ENCODE measurements at places on chromosomes 1 and 21.

GRCh38 chr21:15064576-15065391 is at the start of gene NRIP1:
TSS of gene NRIP1 (minus strand) at chr21:15065000. CDS start at chr21:14968192, 96,808 bp downstream.
- DNase-seq = peak; percentile 97

- DNase-seq = peak; percentile 54
Observed at GRCh38 chr21:46052703-46053651, 44.9 kb upstream of the COL6A2 start.

DNA sequence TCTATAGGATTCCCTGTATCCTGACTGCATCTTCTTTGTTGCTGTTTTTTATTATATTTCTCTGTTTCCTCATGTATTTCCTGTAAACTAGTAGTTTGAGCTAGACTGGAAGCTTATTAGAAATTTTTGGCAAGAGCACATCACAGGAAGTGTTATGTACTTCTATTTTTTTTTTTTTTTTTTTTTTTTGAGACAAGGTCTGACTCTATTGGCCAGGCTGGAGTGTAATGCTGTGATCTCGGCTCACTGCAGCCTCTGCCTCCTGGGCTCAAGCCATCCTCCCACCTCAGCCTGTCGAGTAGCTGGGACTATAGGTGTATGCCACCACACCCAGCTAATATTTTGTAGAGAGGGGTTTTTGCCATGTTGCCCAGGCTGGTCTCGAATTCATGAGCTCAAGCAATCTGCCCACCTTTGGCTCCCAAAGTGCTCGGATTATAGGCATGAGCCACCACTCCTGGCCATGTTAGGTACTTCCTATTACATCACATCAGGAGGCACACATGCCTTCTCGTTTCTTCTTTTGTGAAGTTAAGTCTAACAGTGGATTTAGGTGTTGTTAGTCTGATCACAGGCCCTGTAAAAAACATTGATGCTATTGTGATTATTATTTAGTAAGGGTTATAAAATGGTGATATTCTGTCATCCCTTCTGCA is 12.5 kb downstream of the C1orf21 start:
- DNase-seq = no peak

DNA sequence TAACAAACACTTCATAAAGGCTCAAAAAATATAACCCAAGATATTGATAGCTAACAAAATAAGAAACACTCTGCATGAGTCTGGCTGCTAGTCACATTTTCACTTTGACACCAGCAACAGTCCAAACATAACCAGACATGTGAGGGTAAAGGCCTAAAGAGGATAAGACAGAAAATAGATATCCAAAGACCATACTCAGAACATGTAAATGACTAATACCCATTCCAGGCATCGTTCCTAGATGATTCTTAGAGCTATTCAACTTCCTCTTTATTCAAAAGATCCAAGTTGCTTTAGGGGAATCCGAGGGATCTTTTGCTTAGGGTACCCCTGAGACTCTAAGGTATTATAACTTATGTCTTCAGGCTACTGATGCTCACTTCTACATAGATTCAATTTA is 5.1 kb downstream of the COL24A1 start:
- DNase-seq = no peak

DNA sequence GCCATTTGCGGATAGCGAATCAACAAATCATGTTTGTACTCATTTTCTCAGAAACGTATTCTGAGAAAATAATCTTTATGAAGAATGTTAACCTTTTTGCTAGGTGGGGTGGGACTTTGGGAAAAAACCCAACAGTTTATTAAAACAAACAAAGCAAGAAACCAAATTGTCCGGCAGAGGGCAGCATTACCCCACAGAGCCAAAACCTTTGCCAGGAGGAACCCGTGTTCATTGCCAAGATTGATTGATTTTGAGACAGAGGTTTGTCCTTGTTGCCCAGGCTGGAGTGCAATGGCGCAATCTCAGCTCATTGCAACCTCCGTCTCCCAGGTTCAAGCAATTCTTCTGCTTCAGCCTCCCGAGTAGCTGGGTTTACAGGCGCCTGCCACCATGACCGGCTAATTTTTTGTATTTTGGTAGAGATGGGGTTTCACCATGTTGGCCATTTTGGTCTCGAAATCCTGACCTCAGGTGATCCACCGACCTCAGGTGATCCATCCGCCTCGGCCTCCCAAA is 70.8 kb upstream of the RHOU start:
- peak; percentile 91 for DNase-seq

DNA sequence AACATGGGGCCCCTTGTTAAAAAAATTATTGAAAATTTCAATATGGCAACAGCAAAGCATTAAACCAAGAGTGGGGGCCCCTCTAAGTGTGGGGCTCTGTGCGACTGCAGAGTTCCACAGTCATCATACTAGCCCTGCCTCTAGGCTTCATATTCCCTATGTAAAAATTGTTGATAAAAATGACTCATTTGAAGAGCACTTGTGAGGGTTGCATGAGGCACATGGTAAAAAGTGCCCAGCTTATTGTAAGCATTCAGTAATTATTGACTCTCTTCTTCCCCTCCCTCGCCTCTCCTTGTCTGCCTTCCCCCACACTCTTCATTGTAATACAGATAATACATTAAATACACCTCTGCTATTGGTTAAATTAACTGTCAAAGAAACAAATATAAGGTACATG is 86.7 kb upstream of the PTBP2 start:
- no peak for DNase-seq

GRCh38 chr1:204073837-204074273 is 940 bp downstream of the SOX13 start:
- DNase-seq = no peak

GRCh38 chr1:162487241-162487640 is 10.4 kb upstream of the UHMK1 start:
- no peak for DNase-seq

DNA sequence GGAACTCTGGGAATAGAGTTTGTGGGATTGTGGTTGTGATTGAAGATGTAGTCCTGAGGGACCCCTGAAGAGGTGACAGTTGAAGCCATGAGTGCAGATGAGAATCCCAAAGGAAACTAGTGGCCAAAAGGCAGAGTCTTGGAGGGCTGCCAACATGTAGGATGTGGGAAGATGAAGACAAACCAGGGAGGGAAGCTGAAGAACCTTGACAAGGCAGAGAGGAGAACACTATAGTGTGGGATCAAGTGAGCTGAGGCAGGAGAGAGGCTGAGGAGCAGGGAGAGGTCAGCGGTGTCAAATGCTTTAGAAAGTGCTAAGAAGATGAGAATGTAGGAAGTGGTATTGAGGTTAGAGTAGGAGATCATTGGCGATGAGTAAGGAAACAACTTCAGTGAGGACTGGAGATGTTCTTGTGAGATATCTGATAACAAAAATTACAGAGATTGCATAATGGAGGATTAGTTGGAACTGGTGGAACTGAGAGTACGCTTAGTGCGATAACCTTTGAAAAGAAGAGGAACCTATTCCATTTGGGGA is 88.5 kb upstream of the VCAM1 start:
- DNase-seq = no peak

- DNase-seq = no peak
Observed at GRCh38 chr1:200629876-200630514, 9.4 kb upstream of the KIF14 start.

GRCh38 chr1:106022312-106022902 is 1034.1 kb upstream of the PRMT6 start:
- peak; percentile 24 for DNase-seq

- no peak for DNase-seq
Observed at GRCh38 chr1:182141040-182141439, 79.5 kb upstream of the ZNF648 start.

DNA sequence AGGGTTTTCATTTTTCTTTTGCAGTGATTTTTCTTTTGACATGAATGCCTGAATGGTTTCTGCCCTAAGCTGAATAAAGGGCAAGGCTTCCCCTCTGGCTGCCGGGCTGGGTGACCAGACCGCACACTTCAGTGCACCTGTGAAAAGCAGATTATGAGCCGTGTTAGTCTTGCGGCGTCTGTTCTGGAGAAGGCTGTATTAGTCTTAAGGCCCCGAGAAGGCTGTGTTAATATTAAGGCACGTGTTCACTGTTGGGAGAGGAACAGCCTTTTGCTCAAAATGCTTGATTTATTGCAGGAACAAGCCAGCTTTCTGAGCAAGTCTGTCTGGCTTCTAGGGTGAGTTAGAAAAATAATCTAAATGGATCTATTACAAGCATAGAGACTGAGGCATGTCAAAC is 54.7 kb upstream of the DNAH14 start:
- DNase-seq = no peak

DNA sequence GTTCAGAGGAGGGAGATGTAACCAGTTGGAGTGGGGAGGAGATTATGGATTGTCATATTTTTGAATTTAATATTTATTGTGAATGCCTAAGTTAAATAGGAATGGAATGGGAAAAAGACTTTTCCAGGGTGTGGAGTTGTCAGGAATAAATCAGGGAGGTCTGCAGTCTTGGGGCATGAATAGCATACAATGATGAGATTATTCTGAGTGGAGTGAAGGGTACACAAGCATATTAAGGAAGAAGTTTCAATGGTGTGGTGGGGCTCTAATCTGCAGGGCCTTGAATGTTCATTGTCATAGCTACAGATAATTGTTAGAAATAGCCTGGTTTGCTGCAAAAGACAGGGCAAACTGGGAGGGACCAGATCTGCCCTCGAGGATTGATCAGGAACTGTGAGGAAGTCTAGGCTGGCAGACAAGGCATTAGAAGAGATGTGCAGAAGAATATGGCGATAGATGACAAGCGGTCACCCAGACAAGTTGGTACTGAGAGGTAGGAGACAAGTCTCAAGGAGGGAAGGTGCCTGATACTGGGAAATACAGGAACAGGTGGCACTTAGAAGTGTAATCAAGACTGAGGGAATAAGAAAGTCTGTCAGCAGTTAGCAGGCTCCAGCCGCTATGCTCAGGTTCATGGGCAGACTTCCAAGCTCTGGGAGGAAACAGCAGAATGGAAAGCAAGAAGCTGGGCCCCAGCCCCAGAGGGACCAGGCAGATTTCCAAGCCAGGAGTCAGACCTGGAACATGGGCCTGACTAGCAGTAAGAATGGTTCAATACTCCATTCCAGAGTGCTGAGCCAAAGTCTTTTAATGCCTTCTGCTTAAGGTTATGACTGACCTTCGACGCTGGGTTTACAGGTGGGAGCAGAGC is 20.9 kb upstream of the RGL1 start:
- DNase-seq = peak; percentile 95

GRCh38 chr21:23452384-23453083 is 2154.7 kb downstream of the MRPL39 start:
- DNase-seq = no peak

GRCh38 chr1:24849672-24850295 is 80.3 kb downstream of the RUNX3 start:
- DNase-seq = peak; percentile 42

DNA sequence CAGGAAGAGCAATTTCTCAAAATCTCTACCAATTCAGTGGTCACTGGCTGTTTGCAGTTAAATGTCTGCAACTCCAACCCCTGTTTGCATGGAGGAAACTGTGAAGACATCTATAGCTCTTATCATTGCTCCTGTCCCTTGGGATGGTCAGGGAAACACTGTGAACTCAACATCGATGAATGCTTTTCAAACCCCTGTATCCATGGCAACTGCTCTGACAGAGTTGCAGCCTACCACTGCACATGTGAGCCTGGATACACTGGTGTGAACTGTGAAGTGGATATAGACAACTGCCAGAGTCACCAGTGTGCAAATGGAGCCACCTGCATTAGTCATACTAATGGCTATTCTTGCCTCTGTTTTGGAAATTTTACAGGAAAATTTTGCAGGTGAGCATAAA is 167.2 kb downstream of the CRB1 start:
- no peak for DNase-seq

GRCh38 chr1:51061231-51061918 is 40.7 kb upstream of the C1orf185 start:
- DNase-seq = no peak

DNA sequence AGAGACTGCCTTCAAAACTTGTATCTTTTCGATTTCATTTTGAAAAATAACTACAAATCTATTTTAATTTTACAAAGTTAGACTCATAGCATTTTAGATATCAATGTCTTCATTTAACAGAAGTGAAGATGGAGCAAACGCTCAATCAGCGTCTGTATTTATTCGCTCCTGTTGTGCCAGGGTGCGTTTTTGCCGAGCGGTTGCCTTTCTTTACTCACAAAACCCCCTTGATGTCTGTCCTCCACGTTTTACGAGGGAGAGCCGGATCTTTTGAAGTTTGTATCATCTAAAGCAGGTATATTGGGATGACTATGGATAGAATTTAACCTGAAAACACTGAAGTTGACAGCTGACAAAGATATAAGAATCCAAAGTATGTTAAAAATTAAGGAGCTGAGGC is 44.6 kb downstream of the MRPL39 start:
- DNase-seq = no peak

DNA sequence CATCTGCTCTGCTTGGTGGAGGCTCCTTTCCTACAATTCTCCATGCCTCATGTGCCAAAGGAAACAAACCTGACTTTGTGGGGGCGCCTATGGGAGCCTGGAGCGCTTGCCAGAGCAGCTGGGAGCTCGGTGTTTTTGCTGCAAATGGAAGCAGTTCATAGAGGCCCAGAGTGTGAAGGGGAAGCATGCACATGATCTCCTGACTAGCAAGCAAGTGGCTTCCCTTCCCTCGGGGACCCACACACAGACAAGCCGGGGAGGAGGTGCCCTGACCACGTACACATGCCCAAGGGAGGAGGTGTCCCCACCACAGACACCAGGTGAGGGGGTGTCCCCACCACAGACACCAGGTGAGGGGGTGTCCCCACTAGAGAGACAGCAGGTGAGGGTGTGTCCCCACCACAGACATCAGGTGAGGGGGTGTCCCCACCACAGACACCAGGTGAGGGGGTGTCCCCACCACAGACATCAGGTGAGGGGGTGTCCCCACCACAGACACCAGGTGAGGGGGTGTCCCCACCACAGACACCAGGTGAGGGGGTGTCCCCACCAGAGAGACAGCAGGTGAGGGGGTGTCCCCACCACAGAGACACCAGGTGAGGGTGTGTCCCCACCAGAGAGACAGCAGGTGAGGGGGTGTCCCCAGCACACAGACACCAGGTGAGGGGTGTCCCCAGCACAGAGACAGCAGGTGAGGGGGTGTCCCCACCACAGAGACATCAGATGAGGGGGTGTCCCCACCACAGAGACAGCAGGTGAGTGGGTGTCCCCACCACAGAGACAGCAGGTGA is 106.8 kb downstream of the CRYAA start:
- DNase-seq = peak; percentile 82

DNA sequence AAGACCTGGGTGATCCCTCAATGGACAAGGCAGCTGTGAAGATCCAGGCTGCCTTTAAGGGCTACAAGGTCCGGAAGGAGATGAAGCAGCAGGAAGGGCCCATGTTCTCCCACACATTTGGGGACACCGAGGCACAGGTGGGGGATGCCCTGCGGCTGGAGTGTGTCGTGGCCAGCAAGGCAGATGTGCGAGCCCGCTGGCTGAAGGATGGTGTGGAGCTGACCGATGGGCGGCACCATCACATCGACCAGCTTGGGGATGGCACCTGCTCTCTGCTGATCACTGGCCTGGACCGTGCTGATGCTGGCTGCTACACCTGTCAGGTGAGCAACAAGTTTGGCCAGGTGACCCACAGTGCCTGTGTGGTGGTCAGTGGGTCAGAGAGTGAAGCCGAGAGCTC is 85.2 kb downstream of the TRIM11 start:
- DNase-seq = no peak

GRCh38 chr1:31765041-31765467 is 914 bp upstream of the ADGRB2 start:
- peak; percentile 77 for DNase-seq

GRCh38 chr1:202663131-202663530 is 47.1 kb downstream of the SYT2 start:
- DNase-seq = no peak

All from tongue (tissue), 3 donors.